Fibroblast of skin of right quadriceps (primary cell): ENCODE measurements at places on chromosomes 5 and 9.

GRCh38 chr5:41256400-41256799 lies 43.1 kb upstream of the C6 start:
- no peak for DNase-seq

DNA sequence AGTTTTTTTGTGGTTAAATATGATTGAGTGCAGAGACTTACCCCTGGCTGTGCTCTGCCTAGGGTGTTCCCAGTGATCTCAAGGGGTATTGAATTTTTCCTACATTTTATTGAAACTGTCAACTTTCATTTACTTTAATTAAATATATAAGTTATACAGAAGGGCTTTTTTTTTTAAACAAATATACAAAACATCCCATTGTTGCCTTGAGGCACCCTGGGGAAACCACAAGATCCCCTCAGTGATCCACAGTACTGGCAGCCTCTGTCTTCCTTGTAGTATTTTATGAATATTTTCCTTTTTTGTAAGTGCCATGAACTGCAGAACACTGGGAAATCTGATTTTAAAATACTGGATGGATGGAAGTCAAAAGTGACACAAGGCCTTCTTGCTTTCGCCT lies 123.7 kb downstream of the TLE1 start:
- no peak for DNase-seq

DNA sequence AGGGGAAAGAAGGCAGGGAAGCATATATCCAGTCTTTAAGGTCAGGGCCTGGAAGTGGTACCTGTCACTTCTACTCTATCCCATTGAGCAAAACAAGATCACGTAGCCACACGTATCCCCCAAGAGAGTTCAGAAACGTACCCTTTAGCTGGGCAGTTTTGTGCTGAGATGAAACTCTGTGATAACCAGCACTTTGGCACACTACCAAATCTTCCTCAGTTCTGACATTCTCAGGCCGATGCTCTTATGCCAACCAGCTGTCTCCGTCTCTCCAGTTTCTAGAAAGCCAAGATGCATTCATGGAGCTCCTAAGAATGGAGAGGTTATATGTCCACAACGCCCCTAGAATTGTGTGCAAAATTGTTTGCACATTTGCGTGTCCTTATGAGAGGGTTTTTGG lies 176.6 kb upstream of the MSX2 start:
- DNase-seq: no peak

DNA sequence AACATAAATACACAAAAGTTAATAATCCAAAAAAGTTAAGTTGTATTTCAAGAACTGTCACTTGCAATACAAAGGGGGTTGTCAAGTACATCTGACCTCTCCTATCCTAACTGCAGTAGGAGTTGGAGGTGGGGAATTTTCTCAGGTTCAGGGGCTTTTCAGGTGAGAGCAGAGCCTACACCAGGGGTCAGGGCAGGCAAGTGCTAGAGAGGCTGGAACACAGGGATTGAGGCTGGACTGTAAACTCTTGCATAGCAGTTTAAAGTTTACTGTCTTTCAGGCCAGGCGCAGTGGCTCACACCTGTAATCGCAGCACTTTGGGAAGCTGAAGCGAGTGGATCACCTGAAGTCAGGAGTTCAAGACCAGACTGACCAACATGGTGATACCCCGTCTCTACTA lies 25.4 kb upstream of the RASGRF2 start:
- DNase-seq: no peak

DNA sequence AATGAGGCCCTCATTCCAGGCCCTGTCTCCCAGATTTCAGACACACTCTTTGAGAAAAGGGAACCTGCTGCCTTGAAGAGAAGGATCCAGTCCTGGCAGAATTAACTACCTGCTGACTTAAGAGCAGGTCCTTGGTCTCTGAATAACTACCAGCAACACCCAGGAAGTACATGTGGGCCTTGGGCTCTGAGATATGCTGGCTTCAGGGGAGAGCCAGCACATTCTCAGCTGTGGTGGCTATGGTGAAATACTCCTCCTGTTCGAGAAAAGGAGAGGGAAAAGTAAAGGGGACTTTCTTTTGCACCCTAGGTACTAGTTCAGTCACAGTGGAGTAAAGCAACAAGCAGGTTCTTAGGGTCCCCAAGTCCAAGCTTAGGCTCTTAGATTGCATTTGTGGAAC lies 120.0 kb downstream of the HMHB1 start:
- DNase-seq: no peak
